ENCODE measurements at places on chromosomes 11 and 22. TPM values are rescaled to one million over a fixed set of nuclear protein-coding genes. Genes with fewer than 3 reads are reported as not detected.

GRCh38 chr11:19239039-19239438 is 1.7 kb downstream of the E2F8 start:
- no peak for DNase-seq

- no peak for DNase-seq
Measured at GRCh38 chr11:77470504-77470903, 3.4 kb downstream of the PAK1 start.

- no peak for DNase-seq
Measured at GRCh38 chr11:86335131-86335767, 33.2 kb downstream of the HIKESHI start.

POTEH gene
- not detected for polyA plus RNA-seq

TST gene
- polyA plus RNA-seq = 36.7 TPM

CARD10 gene
- 5.8 TPM for polyA plus RNA-seq

DEUP1 gene
- polyA plus RNA-seq = not detected

- DNase-seq = no peak
Measured at GRCh38 chr22:25111579-25112517, 87.8 kb upstream of the CRYBB3 start.

SLC22A25 gene
- not detected for polyA plus RNA-seq

- DNase-seq = peak; percentile 33
Measured at GRCh38 chr22:50444663-50445062, 30.2 kb downstream of the SBF1 start.

CELF1 gene
- 87.2 TPM for polyA plus RNA-seq

GRCh38 chr11:61891331-61892084 is at the start of gene FADS3:
TSS of gene FADS3 (minus strand) at chr11:61891545. CDS start at chr11:61891381, 164 bp downstream.
- DNase-seq = no peak

RIMBP3C gene
- polyA plus RNA-seq = not detected

SDHAF2 gene
- 71.6 TPM for polyA plus RNA-seq

DNA sequence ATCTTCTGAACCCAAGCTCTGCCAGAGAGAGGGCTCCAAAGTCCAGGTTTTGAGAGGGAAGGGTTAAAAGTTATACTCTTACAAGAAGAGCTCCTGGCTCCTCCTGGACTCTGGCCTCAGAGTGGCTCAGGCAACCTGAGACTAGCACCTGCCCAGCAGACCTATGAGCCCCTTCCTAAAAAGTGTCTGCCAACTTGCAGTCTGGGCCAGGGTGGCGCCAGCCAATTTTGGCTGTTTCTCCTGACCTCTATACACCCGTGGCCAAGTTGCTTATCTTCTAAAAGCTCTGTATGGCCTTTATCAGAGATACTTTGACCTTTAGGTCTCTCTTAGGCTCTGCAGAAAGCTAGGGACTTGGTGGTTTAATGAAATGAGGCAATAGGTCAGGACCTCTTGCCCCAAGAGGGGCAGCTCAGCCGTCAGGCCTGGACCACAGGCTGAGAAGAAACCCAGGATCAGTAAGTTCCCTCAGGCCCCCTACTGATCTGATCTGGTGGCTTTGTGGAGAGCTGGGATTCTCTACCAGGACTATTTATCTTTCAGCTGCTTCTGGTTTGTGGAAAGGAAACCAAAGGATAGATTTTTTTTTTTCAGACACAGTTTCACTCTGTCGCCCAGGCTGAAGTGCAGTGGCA is 10.3 kb upstream of the UCP3 start:
- DNase-seq = no peak

GRCh38 chr11:23236826-23237555 is 376.7 kb upstream of the CCDC179 start:
- peak; percentile 29 for DNase-seq

RIC3 gene
- polyA plus RNA-seq = not detected

GRCh38 chr11:70303070-70303469 is 32.6 kb downstream of the PPFIA1 start:
- no peak for DNase-seq

DNA sequence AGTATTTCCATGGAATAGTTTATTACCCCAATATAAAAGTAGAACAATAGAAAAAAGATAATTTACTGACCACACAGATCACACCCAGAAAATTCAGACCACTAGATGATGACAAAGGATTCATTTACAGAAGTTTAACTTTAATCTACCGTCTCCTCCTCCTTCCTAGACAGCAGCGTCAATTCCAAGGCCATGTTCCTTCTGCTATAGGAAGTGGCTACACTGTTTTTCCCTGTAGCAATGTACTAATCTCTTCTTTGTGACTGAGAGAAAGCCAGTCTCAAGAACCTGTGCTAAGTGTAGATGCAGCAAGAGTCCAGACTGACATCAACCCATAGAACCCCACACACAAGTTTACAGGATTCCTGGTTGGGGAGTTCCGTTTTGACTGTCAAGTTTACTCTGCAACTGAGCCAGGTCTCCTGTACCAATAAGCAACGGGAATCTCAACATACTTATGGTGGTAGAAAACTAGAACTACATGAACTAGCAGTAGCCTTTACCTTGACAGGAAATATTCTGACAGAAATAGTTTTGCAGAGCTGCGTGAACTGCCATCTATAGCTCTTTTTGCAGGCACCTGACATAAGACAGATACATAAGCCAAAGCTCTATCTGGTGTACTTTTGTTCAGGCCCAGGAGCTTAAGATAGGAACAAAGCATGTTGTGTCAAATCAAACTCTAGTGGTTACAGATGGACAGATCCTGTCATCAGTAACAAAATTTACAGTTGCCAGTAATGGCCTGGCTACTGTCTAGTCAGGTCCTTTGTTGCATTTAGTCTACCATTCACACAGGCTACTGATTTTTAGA is 42.9 kb downstream of the MRTFA start:
- DNase-seq = no peak

SNX19 gene
- 64.9 TPM for polyA plus RNA-seq

DNA sequence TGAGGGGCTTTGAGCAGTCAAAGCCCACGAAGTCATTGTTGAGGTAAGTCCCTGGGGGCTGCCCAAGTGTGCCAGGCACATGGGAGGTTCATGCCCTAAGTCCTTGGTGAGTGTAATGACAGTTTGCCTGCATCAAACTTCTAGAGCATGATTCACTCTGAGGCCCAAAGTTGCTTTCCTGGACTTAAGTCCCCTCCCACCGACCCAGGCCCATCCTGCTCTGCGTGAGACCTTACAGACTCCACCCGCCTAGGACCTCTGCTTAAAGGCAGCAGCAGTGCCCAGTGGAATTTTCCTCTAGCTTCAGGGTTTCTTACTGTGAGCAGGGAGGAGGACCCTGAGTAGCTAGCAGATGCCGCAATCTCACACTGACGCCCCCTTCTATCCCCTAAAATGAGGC is 5.7 kb upstream of the PVALB start:
- DNase-seq = no peak

DNA sequence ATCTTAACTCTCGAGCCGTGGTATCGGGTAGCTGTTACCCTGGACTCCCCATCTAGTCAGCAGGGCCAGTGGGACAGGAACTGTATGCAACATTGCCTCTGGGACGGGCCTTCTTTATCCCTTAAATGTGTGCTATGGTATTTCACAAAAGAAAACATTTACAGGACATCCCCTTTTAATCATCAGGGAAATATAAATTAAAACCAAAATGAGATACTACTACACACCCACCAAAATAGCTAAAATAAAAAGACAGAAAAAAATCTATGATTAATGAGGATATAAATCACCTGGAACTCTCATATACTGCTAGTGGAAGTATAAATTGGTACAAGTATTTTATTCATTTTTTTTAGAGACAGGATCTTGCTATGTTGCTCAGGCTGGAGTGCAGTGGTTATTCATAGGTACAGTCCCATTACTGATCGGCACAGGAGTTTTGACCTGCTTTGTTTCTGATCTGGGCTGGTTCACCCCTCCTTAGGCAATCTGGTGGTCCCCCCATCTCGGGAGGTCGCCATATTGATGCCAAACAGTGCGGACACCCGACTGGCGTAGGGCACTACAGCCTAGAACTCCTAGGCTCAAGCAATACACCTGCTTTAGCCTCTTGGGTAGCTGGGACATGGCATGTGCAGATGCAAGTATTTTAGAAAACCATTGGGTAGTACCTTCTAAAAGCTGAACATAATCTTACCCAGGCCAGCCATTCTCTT is 9.3 kb downstream of the RSPH14 start:
- no peak for DNase-seq

GRCh38 chr11:95148938-95149337 is 59.3 kb downstream of the ENDOD1 start:
- no peak for DNase-seq

DNA sequence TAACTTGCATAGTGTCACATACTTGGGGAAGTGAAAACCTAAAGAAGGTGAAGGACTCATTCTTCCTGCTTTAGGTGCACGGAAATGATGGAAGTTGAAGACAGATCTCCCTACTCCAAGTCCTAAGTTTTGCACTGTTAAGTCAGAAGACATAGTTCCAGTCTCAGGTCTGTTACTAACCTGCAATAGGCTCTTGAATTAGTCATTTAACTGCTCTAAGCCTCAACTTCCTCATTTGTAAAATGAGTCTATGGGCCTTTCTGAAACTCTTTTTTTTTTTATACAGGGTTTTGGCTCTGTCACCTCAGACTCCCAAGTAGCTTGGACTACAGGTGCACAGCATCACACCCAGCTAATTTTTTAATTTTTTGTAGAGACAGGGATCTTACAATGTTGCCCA is 30.8 kb upstream of the POU2AF1 start:
- DNase-seq = no peak

DNA sequence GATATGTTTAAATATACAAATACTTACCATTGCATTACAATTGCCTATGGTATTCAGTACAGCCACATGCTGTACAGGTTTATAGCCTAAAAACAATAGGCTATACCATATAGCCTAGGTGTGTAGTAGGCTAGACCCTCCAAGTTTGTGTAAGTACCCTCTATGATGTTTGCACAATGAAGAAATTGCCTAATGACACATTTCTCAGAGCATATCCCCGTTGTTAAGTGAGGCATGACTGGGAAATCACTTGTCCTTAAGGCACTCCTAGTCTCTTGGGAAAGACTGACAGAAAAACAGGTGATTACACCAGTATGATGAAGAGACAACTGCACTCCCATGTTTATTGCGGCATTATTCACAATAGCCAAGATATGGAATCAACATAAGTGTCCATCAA is 187.2 kb downstream of the SPON1 start:
- DNase-seq = no peak

- peak; percentile 66 for DNase-seq
Measured at GRCh38 chr11:124898263-124898680, 607 bp upstream of the ROBO4 start.

DNA sequence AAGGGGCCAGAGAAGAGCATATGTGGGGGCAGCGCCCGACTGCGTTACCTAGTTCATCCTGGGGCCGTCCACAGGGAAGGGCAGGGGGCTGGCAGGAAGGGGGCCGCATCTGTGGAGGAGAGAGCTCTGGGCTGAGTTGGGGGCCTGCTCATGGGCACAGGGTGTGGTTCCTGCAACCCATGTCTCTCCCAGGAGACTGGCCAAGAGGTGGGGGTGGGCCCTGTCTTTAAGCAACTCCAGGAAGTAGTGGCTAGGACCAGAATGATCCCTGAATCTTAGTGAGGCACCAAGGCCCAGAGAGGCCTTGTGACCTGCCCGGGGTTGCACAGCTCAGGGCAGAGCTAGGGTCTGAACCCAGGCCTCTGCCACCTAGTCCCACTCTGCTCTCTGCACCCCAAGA is 21.9 kb downstream of the CSNK1E start:
- DNase-seq = no peak

TPH1 gene
- polyA plus RNA-seq = 0.06 TPM

GRCh38 chr11:74141241-74141695 is 29.5 kb downstream of the C2CD3 start:
- DNase-seq = no peak

DNA sequence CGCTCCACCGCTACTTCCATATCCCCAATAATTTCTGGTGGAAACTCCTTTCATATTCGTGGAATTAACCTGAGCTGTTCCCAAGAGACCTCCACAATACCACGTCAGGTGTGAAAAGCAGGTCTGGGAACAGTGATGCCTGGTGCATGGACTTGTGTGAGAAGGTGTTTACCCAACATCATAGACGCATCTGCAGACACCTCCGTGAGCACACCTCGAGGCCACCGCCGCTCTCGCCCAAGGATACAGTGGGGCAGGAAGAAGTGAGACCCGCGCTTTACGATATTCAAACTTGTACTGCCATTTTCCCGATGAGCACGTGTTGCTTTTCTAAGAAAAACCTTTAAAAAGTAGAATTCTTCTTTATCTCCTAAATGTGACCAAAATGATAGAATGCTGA is 8.2 kb downstream of the PHF21B start:
- no peak for DNase-seq

DNA sequence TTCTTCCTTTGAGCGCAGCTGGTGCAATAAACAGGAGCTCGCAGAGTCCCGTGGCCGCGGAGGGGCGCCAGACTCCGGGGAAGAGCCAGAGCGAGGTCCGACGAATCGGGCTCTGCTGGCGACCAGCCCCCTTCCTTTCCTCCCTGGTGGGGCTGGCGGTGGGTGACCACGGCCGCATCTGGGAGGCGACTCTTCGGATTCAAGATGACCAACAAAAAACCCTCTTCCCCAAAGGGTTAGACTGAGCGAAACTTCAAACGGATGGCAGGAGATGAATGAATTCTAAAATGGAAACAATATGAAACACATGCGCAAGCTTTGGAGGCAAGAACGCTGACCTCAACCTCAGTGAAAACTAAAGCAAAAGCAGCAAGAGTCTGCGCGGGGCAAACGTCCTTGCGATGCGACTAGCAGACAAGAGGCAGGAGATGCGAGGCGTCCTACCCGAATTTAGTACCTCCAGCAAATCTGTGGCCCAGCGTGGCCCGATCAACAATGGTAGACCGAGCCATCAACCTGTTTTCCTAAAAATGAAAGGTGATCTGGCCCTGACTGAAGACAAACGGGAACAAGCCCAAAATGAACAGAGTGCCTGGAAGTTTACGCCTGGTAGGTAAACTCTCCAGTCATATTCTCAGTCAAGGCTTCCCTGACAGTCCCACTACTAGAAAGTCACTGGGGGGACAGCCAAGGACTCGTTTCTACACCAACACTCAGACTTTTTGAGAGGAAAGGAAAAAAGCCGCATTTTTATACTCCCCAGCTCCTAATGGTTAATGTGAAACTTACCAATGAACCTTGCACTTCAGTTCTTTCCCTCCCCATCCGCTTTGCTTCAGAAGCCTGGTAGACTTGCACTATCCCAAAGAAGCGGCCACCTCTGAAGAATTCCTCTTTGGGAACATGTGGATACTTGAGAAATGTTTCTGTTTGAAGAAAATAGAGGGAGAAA is 11.6 kb downstream of the MMP3 start:
- no peak for DNase-seq

DNA sequence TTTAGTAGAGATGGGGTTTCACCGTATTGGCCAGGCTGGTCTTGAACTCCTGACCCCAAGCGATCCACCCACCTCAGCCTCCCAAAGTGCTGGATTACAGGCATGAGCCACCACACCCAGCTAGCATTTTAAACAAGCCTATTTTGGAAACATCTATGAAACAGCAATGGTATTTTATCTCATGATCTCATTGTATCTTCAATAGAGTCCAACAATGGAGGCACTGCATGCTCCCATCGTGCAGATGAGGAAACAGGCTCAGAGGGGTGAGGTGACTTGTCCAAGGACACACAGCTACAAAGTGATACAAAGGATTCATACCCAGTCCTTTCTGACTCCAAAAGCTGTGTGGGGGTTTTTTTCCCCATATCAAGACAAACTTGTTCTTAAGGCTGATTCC is 39.0 kb upstream of the RTL6 start:
- DNase-seq = no peak

Data from AG04450 (cell line).